Chondrocyte (in vitro differentiated cells): ENCODE measurements at places on chromosomes 6 and 20.

DNA sequence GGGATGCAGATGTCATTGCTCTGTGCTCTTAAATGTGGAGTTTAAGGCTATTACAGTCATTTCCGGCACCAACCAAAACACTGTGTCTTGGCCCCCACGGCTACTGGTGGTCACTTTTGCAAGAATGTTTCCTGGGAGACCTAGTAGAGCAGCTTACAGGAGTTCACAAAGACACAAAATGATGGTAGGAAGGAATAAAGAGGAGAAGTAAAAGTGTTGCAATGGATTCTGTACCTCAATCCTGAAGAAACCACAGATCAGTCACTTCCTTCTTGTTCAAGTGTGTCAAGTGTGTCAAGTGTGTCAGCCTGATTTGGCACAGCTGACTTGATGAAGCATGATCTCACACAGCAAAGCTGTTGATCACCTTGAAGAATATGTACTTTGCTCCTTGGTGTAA, 344.0 kb downstream of the PLCB1 start:
- peaks cover 2% of the 10 kb centered on the region for H3K27me3 ChIP-seq
- no peak for DNase-seq
- H3K4me1 ChIP-seq: peaks cover 12% of the 10 kb centered on the region
- H3K27ac ChIP-seq: no peak overlapping the region

DNA sequence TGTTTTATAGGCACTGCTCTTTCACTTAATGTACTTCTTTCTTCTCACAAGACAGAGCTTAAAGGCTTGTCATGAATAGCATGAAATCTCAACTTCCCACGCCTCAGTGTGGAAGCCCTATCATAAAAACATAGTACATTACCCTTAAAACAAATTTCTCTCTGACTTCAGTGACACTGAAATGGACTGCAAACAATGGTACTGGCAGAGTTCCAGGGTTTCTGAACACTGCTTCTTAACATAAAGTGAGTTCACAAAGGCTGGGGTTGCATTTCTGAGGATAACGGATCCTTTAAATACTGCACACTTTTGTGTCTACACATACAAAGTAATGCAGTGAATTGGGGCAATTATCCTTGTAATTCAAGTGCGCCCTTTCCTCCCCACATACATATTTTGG, 32.3 kb upstream of the PLEKHG1 start:
- no peak overlapping the region for H3K27ac ChIP-seq
- H3K4me3 ChIP-seq: no peak overlapping the region
- no peaks in the 10 kb centered on the region for H3K4me1 ChIP-seq
- DNase-seq: no peak

DNA sequence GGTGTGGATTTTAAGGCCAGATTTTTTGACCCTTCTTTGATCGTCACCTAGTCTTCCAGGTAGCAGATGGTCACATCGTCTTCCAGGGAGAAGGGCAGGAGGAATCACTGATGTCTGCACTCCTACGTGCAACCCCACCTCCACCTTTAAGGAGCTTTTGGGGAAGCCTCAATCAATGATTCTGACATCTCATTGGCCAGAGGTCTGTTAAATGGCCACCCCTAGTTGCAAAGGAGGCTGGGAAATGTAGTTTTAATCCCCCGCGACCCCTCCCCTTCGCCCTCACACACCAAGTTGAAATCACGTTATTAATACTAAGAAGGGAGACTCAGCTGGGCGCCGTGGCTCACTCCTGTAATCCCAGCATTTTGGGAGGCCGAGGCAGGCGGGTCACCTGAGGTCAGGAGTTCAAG, 151.4 kb downstream of the BCAS1 start:
- no peak overlapping the region for H3K4me3 ChIP-seq
- no peaks in the 10 kb centered on the region for H3K27me3 ChIP-seq
- H3K36me3 ChIP-seq: no peaks in the 10 kb centered on the region
- no peak overlapping the region for H3K27ac ChIP-seq
- DNase-seq: no peak

GRCh38 chr6:19525673-19526072, 311.5 kb upstream of the ID4 start:
- no peak for DNase-seq
- H3K36me3 ChIP-seq: no peaks in the 10 kb centered on the region
- no peak overlapping the region for H3K4me3 ChIP-seq
- no peaks in the 10 kb centered on the region for H3K27me3 ChIP-seq
- no peak overlapping the region for H3K27ac ChIP-seq

- no peak overlapping the region for H3K27ac ChIP-seq
- no peaks in the 10 kb centered on the region for H3K27me3 ChIP-seq
- H3K36me3 ChIP-seq: peaks cover 31% of the 10 kb centered on the region
- no peak overlapping the region for H3K4me3 ChIP-seq
These were observed 55.4 kb upstream of the MOXD1 start for GRCh38 chr6:132456700-132457143.

DNA sequence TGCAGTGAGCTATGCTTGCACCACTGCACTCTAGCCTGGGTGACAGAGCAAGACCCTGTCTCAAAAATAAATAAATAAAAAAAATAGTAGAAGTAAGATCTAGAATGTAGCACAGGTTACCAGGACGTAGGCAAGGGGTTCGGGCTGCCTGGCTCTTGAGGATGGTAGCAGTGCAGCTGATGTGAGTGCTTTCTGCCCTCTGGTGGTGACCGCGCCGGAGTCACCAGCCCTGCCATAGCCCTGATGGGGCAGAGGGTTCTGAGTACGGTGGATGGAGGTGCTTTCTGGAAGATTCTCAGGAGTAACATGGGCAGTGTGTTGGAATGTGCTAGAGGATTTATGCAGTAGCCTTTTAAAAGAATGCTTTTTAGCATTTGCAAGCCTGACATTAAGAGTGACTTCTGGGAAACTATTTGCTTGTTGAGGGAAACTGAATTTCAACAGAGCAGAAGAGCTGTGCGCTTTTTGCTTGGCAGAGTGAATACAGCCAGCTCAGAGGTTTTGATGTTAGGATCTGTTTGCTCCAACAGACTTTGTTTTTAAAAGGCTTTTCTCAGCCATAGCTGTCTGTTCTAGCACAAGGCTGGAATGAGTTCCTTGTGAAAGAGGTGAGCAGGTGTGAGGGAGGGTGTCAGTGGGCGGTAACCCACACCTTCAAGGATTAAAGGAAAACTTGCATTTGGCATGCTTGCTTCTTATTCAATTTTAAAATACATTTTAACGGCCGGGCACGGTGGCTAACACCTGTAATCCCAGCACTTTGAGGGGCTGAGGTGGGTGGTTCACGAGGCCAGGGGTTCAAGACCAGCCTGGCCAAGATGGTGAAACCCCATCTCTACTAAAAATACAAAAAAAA, 65.9 kb downstream of the PTPN1 start:
- H3K27me3 ChIP-seq: no peaks in the 10 kb centered on the region
- H3K27ac ChIP-seq: no peak overlapping the region
- peaks cover 30% of the 10 kb centered on the region for H3K36me3 ChIP-seq
- H3K4me1 ChIP-seq: peaks cover 26% of the 10 kb centered on the region

GRCh38 chr20:55961376-55962330, 43.7 kb downstream of the CBLN4 start:
- DNase-seq: no peak
- no peaks in the 10 kb centered on the region for H3K4me1 ChIP-seq
- H3K36me3 ChIP-seq: no peaks in the 10 kb centered on the region
- no peaks in the 10 kb centered on the region for H3K27me3 ChIP-seq
- H3K27ac ChIP-seq: no peak overlapping the region

GRCh38 chr20:48180618-48181017, 395.3 kb upstream of the SULF2 start:
- H3K4me1 ChIP-seq: peaks cover 37% of the 10 kb centered on the region
- no peak overlapping the region for H3K4me3 ChIP-seq
- peaks cover 3% of the 10 kb centered on the region for H3K27me3 ChIP-seq

DNA sequence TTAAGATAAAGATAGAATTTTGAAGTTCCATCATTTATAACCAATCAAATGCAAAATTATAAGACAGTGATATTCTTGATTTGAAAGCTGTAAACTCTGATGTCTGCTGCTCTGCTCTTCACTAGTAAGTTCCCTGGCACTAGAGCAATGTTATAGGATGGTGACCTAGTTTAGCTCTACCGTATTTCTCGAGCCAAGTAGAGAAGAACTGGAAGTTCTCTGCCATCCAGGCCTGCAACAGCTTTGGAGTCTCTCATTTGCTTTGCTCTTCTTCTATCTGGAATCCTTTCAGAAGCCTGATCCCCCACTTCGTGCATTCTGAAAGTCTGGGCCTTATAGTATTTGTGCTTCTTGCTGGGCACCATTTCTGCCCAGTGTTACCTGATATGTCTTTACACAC, 100.3 kb downstream of the PLCB1 start:
- no peaks in the 10 kb centered on the region for H3K27me3 ChIP-seq
- peaks cover 2% of the 10 kb centered on the region for H3K36me3 ChIP-seq

- H3K27ac ChIP-seq: no peak overlapping the region
- H3K4me3 ChIP-seq: peak overlapping the region; percentile 28
- no peaks in the 10 kb centered on the region for H3K36me3 ChIP-seq
These were observed 8.6 kb downstream of the COL9A3 start for GRCh38 chr20:62825333-62825985.

GRCh38 chr6:27908017-27908416, 4.2 kb downstream of the OR2B2 start:
- H3K4me1 ChIP-seq: no peaks in the 10 kb centered on the region
- DNase-seq: no peak
- H3K27ac ChIP-seq: no peak overlapping the region
- no peak overlapping the region for H3K4me3 ChIP-seq
- no peaks in the 10 kb centered on the region for H3K36me3 ChIP-seq
